ENCODE measurements at places on chromosomes 6 and 20.
A peak's percentile ranks its signal among the peaks of the same experiment; 100 is the strongest.

GRCh38 chr6:150406948-150407347, 38.1 kb downstream of the IYD start:
- no peak for DNase-seq

DNA sequence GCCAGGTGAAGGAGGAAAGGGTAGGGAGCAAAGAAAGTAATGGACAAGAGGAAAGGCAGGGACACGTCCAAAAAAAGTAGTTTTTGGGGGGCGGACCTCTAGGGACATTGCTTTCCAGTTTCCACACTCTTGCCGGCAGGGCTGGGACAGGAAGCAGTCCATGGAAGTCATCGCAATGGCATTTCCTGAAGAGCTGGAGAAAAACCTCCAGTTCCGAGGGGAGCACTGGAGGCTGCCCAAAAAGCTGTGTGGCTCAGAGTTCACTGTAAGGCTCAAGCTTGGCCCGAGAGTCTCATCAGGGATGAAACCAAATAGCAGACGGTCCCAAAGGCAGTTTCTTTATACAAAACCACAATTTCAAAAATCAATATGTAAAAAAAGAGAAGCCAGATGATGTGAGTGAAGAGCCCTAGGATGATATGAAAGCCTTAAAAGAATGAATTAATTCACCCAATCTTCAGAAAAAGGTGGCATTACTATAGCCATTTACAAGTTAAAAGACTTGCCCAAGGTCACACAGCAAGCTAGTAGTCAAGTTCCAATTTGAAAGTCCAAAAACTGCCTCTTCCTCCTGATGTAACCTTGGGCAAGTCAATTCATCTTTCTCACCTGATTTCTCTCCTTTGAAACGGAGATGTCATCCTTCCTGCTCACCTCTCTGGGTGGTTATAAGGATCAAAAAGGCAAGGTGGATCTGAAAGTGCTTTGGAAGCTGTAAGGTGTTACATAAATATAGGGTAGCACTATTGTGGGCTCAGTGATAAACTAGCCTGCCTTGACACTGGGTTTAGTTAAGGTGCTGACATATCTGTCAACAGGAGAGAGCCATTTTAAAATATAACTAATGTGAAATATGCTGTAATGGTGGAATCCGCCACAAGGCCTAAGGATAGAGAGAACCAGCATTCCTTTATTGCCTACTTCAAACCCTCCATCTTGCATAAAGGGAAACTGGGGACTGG, 9.1 kb downstream of the BCL2L1 start:
- DNase-seq = no peak

DNA sequence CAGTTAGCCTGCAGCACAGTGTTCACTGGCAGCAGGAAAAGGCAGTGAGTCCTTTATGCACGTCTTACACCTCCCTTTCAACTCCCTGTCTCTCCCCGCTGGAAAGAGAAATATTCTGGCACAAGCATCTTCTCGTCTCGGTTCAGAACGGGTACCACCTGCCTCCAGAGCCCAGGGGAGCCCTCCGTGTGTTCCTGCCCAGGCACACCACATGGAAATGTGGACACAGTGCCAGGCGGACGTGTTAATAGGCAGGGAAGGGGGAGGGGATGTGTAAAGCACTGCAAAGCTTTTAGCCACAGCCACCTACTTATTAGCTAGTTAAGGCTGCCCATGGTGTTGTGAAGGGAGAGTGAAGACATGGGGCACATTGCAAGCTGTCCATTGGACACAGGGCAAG, 219.7 kb downstream of the FARS2 start:
- DNase-seq = no peak

DNA sequence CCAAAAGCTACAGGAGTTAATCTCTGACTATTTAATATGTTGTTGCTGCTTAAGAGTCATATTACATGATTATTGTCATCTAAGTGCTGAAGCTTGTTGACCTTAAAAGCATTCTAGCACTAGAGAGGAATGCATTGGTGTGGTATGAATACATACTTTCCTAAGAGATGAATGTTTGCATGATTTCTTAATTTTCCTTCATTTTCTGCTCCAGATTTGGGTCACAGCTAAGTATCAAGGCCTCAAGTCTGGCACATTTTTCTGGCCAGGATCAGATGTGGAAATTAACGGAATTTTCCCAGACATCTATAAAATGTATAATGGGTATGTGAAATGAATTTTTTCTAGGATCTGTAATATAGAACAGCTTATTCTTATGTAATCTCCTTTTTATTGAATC, 53.6 kb downstream of the ENPP1 start:
- DNase-seq = no peak

DNA sequence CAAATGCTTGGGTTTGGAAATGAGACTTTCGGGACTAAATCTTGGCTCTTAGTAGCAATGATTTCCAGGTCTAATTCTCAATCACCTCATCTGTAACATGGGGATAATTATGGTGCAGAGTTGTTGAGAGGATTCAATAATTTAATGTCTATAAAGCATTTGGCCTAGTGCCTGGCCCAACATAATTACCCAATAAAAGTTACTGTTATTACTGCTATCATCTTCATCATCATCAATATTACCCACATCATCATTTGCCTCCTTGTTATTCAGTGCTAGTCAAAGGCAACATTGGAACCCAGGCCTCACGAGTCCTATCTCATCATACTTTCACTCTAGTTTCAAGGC, 34.5 kb upstream of the RSPO3 start:
- DNase-seq = no peak

DNA sequence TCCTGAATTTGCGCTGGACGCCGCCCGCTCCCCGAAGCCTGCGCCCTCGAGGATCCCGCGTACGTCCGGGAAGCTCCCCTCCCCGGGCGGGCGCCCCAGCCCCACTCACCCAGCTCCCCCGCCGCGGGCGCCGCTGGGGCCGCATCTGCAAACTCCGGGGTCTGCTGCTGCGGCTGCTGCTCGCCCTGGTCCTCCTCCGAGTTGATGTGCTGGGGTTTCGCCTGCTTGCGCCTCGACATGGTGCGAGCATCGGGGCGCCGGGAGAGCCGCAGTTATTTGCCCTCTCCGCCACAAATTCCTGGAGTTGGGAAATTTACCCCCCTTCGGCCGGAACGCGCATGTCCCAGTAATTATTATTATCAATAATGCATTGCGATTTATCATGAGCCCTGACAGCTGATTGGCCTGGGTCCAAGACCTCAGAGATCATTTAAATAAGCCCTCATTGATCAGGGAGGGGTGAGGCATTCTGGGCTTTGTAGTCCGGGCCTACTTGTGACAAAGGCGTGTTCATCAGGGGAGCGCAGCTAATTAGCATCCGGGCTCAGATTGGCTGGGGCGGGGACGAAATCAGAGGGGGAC, at the start of gene SALL4:
Gene SALL4 (minus strand): TSS at position 352 of the 582 bp plus-strand sequence. CDS start 113 bp downstream, at position 239.
- DNase-seq = no peak

GRCh38 chr6:108791700-108792099, 56.5 kb upstream of the ARMC2 start:
- DNase-seq = no peak

DNA sequence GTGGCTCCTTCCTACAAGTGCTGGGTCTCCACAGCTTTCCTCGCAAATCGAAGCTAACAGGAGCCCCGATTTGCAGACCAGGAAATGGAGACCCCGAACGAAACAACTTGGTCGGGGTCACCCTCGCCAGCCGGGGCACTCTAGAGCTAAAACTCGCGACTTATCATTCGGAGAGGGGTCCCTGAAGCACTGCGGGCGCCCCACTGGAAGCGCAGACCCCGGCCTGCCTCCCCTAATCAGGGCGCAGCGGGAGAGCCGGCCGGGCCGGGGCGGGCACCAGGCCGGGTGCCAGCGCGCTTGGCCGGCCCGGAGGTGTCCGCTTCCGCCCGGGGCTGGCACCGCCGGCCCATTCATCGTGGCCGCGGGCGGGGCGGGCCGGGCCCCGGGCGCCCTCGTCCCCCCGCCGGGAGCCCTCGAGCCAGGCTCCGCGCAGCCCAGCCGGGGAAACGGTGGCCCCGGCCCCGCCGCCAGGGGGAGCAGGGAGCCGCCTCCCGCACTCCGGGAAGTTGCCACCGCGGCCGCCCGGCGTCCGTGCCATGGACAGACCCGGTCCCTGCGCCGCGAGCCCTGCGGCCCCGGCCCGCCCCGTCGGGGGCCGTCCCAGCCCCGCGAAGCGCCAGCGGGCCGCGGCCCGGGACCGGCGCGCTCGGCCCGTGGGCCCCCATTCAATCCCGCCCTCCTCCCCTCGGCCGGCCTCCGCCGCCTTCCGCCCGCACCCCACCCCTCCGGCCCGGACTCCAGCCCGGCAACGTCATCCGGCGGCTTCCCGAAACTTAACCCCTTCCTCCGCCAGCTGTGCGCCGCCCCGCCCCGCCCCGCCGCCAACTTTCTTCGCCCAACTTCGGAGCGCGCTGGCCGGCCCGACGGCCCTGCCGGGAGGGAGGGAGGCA, 961 bp downstream of the RRBP1 start:
- peak; percentile 84 for DNase-seq

DNA sequence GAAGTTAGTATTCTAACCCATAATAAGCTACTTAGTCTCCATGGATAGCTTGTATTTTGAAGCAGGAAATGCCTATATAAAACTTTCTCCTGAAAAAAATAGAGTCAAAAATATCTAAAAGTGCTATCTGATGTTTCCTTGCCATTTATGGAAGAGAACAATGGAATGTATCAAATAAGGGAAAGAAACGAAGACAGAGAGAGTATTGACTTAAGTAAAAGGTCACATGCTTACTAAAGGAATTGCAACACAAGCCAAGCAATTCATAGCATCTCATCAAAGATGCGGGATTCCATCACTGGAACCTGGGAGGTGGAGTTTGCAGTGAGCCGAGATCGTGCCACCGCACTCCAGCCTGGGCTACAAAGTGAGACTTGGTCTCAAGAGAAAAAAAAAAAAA, 112.9 kb upstream of the DTNBP1 start:
- no peak for DNase-seq

DNA sequence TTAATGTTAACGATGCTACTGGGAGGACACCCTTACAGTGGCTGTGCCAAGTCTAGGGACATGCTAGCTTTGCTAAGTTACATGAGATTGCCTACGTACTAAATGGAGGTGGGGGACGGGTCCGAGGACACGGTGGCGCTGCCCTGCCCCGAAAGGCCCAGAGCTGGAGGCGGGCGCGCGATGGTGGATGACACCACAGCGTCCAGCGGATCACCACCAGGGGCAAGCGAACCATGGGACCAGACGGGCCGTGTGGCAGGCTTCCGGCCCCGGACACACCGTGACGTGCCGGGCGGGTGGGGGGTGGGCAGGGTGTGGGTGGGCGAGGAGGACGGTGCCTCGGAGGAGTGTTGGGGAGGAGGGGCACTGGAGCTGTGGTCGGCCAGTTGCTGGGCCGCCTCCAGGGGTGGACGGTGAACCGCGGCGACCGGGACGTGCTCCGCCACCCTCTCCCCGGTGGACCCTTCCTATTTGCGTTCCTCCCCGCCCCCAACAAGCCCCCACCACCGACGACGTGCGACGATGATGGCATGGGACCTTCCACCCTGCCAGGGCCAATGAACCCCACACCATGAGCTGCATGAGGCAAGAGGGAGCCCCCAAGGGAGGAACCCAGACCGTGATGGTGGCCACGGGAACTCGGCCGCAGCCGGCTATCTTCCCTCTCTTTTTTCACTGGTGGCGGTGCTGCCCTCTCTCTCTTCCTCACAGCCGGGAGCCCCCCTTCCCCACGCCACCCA, 773.3 kb upstream of the DEFB115 start:
- no peak for DNase-seq

- DNase-seq = no peak
Observed at GRCh38 chr6:111536910-111537527, 54.0 kb upstream of the REV3L start.

DNA sequence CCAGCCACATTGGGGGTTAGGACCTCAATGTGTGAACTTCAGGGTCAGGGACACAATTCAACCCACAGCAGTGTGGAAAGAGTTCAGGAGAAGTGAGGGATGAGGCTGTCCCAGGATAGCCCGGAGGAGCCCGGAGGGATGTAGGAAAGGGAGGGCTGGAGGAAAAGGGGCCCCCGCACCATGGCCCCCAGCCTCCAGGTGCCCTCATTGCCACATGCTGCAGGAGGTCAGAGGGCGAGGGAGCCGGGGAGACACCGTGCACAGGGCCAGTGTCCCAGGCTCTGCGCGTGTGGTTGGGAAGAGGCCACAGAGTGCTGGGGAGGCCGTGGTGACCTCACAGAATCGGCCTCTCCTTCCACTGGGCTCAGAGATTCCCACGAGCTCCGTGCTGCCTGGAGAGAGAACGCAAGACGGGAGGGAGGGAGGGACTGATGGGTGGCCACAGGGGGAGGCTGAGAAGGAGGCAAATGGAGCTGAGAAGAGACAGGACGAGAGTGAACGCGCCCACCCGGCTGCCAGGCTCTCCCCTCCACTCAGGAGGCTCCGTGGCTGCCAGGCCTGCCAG, 215.1 kb downstream of the DLL1 start:
- no peak for DNase-seq
